ENCODE measurements at places on chromosomes 12 and 14.

GRCh38 chr14:81301371-81301770 is 80.6 kb upstream of the GTF2A1 start:
- no peak for DNase-seq

DNA sequence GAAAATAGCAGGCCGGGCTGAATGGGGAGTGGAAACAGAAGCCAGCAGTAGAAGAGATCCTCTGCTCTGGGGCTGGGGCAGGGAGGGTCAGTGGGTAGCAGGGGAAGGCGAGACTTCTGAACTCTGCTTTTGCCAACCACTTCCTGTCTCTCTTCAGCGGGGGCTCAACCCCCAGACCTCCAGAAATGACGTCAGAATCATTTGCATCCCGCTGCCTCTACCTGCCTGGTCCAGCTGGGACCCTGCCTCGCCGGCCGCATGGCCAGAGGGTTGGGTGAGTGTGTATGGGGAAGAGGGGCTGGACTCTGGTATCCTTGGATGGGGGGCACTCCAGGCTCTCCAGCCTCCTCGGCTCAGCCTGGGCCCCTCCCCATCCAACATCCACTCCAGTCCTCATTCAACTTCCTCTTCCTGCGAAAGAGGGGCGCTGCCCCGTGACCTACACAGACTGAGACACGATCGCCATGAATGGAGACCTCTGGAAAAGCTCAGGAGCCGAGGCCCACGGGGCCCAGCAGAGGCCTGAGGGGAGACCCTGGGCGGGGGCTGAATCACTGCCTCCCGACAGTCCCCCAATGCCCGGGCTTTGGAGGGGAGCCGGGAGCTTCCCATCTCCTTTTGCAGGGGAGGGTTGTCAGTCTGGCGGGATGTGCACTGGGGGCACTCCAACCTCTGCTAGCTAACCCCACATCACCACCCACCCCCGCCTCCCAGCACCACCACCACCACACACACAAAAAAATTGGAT is 458 bp upstream of the HOXC4 start:
- no peak for DNase-seq

DNA sequence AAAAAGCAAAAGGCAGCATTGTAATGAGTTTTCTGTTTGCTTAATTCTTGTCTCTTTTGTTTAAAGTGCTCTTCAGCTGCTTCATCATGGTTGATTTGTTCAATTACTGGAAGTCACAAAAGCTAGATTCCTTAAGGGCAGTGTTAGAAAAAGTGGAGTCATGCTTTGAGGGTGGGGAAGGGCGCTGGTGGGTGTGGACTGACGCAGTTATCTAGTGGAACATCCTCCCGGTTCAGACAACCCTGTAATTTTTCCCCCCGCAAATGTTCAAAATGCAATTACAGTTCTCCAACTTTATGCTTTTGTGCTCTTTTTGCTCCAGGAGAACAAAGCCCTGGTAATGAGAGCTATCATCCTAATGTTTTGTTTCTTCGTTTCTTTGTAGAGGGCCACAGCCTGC is 2.1 kb downstream of the AKAP6 start:
- no peak for DNase-seq

DNA sequence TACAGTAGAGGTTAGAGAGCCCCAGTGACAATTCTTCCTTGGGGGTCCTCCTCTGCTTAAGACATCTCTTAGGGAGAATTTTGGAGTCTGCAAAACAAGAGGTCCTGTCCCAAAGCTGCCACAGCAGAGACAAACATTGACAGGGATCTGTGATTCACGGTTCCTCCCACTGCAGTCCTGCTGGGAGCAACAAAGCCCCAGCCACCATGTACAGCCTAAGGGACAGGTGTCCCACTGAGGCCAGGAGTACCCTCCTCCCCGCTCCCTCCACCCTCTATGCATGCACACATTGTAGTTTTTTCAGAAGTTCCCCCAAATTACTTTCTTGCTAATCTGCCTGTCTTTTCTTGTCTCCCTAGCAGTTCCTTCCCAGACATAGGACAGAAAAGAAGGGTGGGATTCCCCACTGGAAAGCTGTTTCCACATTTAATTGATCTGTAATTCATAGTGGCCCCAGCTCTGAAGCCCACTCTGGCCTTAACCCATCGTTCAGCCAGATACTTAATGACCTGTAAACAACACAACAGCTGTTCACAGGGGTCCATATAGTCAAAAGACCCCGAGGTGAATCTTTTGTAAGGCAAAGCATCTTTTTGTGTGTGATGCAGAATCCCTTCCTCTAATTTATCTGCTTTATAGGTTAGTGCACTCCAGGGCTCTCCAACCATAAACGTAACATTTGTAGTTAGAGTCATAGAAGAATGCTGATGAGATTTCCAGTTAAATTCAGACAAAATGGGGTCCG is 13.9 kb upstream of the PRICKLE1 start:
- no peak for DNase-seq

GRCh38 chr12:131471271-131471905 is 239.5 kb upstream of the SFSWAP start:
- DNase-seq: no peak

GRCh38 chr12:103273645-103274044 is 222.1 kb downstream of the C12orf42 start:
- DNase-seq: no peak

DNA sequence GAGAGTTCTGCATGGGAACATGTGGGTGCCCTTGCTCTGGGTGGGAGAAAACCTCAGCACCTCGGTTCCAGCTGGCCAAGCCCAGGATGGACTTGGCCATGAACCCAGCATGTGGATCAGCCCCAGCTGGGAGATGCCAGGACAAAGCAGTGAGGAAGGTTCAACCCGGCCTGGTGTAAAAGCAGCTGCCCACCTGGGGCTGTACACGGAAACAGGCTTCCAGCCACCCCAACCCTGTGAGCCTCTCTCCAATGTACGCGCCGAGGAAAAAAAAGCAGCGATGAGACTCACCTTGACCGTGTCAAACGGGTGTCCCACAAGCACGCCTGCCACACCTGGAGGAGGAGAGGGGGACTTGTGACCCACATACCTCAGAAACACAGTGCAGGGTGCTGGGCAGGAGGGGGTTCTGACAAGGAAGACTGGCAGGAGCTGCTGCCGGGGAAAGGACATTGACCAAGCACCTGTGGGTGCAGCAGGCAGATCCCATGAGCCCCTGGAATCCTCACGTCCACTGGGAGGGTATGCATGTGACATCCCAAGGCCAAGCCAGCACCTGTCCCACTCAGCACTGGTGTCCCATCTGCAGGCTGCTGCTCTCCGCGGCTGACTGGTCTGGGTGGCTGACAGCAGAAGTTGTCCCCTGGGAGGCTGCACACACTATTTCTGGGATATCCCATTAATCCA is 7.5 kb downstream of the SLC25A29 start:
- DNase-seq: no peak

GRCh38 chr14:101774006-101774795 is 12.7 kb downstream of the PPP2R5C start:
- DNase-seq: peak; percentile 11

GRCh38 chr12:88445705-88446394 is 134.4 kb downstream of the KITLG start:
- DNase-seq: no peak

GRCh38 chr14:20855652-20856291 is 35.4 kb upstream of the RNASE3 start:
- DNase-seq: no peak
